Transverse colon (tissue), 4 donors: ENCODE measurements at places on chromosomes 5 and 9. TPM values are rescaled to one million over a fixed set of nuclear protein-coding genes. Genes with fewer than 3 reads are reported as not detected.

Gene PRR7
- total RNA-seq = 2.1 TPM

DNA sequence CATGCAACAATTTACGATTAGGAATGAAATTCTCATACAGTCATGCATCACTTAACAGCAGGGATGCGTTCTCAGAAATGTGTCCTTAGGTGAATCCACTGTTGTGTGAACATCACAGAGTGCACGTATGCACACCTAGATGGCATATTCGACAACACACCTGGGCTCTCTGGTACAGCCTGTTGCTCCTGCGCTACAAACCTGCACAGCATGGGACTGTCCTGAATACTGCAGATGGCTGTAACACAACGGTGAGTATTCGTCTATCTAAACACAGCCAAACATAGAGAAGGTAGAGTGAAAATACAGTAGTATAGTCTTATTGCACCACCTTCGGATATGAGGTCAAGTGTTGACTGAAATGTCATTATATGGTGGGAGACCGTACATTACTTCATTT is 44.0 kb upstream of the LCP2 start:
- no peaks in the 10 kb centered on the region for H3K36me3 ChIP-seq
- H3K27ac ChIP-seq = no peak overlapping the region
- no peak overlapping the region for H3K4me3 ChIP-seq
- H3K4me1 ChIP-seq = no peaks in the 10 kb centered on the region
- H3K27me3 ChIP-seq = no peaks in the 10 kb centered on the region

- H3K36me3 ChIP-seq = no peaks in the 10 kb centered on the region
- no peak overlapping the region for H3K4me3 ChIP-seq
- no peaks in the 10 kb centered on the region for H3K27me3 ChIP-seq
- no peaks in the 10 kb centered on the region for H3K4me1 ChIP-seq
Observed at GRCh38 chr5:66171349-66172344, 27.5 kb downstream of the SREK1 start.

DNA sequence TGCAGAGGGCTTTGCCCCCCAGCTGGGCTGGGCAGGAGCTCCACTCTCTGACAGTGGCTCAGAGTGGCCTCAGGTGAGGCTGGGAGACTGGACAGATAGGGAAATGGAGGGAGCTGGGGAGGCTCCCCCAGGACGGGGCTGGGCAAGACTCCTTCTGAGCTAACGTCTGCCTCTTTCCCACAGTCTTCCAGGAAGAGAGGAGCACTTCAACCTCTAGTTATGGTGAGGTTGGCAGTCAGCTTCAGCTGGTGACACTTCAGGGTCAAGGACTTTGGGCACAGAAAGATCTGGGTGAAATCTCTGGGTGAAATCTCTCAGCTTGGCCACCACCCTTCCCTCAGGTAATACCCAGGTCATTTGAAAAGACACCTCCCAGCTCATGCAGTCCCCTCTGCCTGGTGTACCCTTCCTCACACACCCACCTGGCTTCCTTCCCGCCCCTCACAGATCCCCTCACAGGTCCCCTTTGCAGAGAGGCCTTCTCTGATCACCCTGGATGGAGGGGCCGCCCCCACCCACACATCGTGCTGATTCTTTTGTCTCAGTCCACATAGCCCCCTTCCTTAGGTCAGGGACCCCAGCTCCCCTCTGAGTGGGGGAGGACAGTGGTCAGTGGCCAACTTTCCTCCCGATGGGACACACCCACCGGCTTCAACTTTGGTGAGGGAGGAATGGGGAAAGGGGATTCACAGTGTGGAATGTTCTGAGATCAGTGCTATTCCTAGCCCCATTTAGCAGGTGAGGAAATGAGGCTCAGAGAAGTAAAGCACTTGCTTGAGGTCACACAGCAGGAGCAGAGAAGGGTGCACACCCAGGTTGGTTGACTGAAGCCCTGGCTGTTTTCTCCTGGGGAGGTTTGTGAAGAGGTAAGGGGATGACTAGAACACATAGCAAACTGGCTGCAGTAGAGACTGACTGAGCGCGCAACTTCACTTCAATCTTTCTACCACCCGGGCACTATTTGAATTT is 15.8 kb upstream of the NEURL1B start:
- no peaks in the 10 kb centered on the region for H3K36me3 ChIP-seq
- DNase-seq = no peak

- peaks cover 34% of the 10 kb centered on the region for H3K27me3 ChIP-seq
- no peaks in the 10 kb centered on the region for H3K4me1 ChIP-seq
- H3K36me3 ChIP-seq = no peaks in the 10 kb centered on the region
Observed at GRCh38 chr5:173217626-173218397, 17.2 kb downstream of the NKX2-5 start.
